Aorta (tissue), 5 donors: ENCODE measurements at places on chromosomes 11 and 22. TPM values are rescaled to one million over a fixed set of nuclear protein-coding genes. Genes with fewer than 3 reads are reported as not detected.

- DNase-seq = no peak
- H3K27ac ChIP-seq = no peak overlapping the region
- H3K36me3 ChIP-seq = no peaks in the 10 kb centered on the region
- H3K4me3 ChIP-seq = no peak overlapping the region
- H3K4me1 ChIP-seq = no peaks in the 10 kb centered on the region
Observed at GRCh38 chr11:132078264-132079076, 708.1 kb downstream of the NTM start.

DNA sequence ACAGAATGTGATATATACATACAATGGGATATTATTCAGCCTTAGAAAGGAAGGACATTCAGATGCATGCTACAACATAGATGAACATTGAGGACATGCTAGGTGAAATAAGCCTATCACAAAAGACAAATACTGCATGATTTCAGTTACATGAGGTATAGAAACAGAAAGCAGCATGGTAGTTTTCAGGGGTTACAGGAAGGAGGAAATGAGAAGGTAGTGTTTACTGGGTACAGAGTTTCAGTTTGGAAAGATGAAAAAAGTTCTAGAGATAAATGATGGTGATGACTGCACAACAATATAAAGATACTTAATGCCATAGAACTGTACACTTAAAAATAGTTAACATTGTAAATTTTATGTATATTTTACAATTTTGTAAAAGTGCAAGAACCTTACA lies 266.7 kb upstream of the C11orf87 start:
- no peaks in the 10 kb centered on the region for H3K27me3 ChIP-seq
- H3K27ac ChIP-seq = no peak overlapping the region
- H3K36me3 ChIP-seq = no peaks in the 10 kb centered on the region
- no peak overlapping the region for H3K4me3 ChIP-seq
- H3K4me1 ChIP-seq = no peaks in the 10 kb centered on the region

GRCh38 chr11:35933320-35933871 lies 10.5 kb upstream of the LDLRAD3 start:
- DNase-seq = no peak
- no peaks in the 10 kb centered on the region for H3K27me3 ChIP-seq
- H3K36me3 ChIP-seq = no peaks in the 10 kb centered on the region
- H3K4me3 ChIP-seq = no peak overlapping the region
- H3K4me1 ChIP-seq = no peaks in the 10 kb centered on the region

The KLHL35 gene
- total RNA-seq = 1.3 TPM

The HTR3A gene
- not detected for total RNA-seq

The IRF7 gene
- total RNA-seq = 23.3 TPM

The NTM gene
- total RNA-seq = 5.3 TPM

The B3GAT1 gene
- total RNA-seq = 0.39 TPM

The MRPL11 gene
- total RNA-seq = 27.6 TPM
